ENCODE measurements at places on chromosomes 6 and 20.

DNA sequence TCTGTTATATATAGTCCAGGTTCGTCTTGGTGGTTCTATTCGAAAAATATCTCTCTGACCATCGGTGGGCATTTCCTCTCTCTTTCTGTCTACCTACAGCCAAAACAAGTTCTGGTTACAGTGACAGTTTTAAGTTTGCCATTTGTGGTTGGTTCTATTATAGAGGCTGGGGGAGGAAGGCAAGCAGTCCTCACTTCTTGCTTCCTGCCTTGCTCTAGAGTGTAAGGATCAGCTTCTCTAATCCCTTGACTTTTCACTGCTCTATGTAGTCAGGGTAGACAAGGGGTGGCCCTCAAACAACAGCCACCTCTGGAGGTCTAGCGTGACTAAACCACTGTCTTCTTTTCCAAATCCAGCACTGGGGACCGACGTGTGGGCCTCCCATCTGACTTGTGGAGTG is 16.1 kb downstream of the E2F3 start:
- DNase-seq: no peak

DNA sequence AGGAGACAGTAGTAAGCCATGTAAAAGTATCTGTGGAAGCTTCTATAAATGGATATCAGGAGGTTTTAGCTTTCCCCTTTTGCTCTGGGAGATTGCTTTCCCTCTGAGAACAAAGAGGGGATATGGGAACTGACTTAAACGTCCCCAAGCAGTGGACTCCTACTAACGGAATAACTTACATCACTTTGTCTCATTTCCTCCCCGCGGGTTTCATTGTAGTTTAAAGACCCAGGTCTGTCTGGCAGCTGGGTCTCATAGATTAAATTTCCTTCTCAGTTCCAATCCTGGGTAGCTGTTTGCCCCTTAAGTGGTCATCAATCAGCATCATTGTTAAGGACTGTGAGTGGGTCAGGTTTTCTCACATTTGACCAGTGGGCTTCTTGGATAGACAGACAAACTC is 68.7 kb downstream of the PLAGL1 start:
- no peak for DNase-seq

DNA sequence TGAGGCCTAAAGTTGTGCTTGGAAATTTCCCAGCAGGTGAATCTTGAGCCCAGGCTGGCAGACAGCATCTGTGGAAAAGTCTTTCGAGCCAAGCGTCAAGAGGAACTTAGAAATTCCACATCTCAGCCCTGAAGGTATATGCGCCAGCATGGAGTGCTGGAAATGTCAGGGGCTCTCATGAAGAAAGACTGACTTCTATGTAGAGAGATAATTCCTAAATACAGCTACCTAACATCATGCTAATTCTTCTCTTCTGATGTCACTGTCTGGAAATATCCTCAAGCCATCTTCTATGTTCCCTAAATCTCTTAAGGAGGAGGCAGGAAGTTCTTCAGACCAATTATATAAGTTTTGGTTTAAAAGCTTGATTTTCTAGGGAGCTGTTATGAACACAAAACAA is 492.4 kb upstream of the MARCKS start:
- no peak for DNase-seq

- DNase-seq: no peak
Observed at GRCh38 chr20:8210749-8211148, 78.7 kb downstream of the PLCB1 start.
